ENCODE measurements at places on chromosomes 7 and 10.

DNA sequence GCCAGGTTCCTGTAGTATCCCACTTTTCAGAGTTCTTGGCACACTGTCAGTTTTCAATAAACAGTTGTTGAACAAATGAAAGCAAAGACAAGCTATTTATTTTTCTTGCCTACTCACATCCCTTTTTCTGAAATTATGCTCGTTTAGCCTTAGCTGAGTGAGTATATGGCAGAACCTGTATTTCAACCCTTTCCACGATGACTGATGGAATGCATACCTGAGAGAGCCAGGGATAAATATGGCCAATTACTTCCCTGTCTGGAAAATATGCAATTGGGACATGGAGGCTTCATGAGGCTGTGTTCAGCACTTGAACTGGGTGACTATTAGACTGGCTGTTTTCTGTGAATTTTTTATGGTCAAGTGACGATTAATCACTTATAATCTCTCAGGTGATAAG, 144.5 kb upstream of the POT1 start:
- no peak for DNase-seq

DNA sequence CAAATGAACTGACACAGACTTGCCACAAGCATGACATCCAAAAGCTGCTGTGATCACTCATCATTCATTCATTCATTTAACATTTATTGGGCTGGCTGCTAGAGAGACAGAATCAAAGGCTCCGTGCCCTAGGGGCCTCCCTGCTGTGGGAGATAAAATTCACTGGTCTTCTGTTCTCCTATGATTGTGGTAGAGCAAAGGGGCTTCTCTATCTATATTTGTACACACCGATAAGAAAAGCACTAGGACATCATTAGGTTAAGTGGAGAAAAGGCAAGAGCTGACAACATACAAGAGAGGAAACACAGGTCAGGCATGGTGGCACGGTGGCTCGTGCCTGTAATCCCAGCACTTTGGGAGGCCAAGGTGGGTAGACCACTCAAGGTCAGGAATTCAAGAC, 847.0 kb downstream of the TYW1 start:
- no peak for DNase-seq

DNA sequence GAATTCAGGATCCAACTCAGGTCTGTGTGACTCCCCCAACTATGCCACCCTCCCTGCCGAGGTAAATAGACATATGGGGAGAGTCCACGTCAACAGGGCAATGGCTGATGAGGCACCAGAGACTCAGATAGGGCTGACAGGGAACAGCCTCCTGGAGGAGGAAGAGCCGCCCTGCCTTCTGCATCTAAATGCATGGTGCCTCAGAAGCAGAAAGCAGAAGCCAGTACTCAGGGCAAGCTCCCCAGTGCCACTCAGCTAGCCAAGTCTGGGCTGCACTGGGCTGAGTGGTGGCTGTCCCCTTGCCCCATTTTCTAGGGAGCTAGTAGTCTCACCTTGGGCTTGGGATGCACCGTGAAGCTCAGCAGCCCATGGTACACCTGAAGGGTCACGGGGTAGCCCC, 11.0 kb downstream of the RRP12 start:
- DNase-seq, result no peak

- DNase-seq, result no peak
Measured at GRCh38 chr10:5589661-5590511, 65.1 kb downstream of the CALML3 start.

DNA sequence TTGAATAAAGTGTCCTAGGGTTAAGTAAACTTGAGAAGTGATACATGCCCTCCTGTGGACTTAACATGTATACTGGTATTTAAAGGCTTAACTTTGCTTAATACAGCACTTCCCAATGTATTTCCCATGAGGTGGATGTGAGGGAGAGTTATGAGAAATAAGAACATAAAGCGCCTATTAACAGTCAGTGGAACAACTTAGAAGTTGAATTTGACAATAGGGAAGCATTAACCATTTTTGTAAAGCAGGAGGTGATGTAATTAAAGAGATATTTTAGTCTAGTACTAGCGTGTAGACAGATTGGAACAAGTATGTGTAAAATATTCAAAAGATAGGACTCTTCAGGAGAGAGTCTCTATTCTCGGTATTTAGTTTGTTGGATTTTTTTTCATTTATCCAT, 322.4 kb downstream of the GPR158 start:
- no peak for DNase-seq

GRCh38 chr10:61124756-61125530, 181.0 kb upstream of the RHOBTB1 start:
- no peak for DNase-seq

GRCh38 chr7:155356323-155357105, 58.8 kb downstream of the INSIG1 start:
- no peak for DNase-seq

Data from mesothelial cell of epicardium (in vitro differentiated cells).